ENCODE measurements at places on chromosomes 13 and 19. TPM values are rescaled to one million over a fixed set of nuclear protein-coding genes. Genes with fewer than 3 reads are reported as not detected.

The FCHO1 gene
- polyA plus RNA-seq: 1.5 TPM

The MADCAM1 gene
- 0.50 TPM for polyA plus RNA-seq

- H3K4me3 ChIP-seq: no peak overlapping the region
- H3K4me1 ChIP-seq: no peaks in the 10 kb centered on the region
- H3K27ac ChIP-seq: no peak overlapping the region
- DNase-seq: no peak
- H3K36me3 ChIP-seq: no peaks in the 10 kb centered on the region
Measured at GRCh38 chr19:15101479-15102082, 5.6 kb upstream of the SYDE1 start.

DNA sequence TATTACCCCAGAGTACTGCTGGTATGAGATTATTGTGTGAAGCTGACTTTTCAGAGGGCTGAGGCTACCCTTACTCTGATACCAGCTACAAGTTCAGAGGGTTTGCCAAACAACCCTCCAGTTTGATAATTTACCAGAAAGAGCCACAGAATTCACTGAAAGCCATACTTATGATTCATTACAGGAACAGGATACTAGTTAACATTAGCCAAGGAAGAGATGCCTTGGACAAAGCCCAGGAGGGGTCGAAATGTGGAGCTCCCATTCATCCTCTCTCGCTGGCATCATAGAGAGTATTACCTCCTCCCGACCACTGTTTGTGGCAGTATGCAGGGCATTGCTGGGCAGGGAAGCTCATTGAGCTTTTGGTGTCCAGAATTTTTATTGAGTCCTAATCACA lies 364.3 kb downstream of the KCNRG start:
- DNase-seq: no peak
- no peaks in the 10 kb centered on the region for H3K27me3 ChIP-seq
- H3K27ac ChIP-seq: no peak overlapping the region
